CD8-positive, alpha-beta memory T cell (primary cell): ENCODE measurements at places on chromosomes 3 and 15.

GRCh38 chr3:101066711-101067129 is 73.5 kb upstream of the ABI3BP start:
- no peak for DNase-seq
- no peaks in the 10 kb centered on the region for H3K4me1 ChIP-seq
- H3K4me3 ChIP-seq, result no peak overlapping the region
- no peak overlapping the region for H3K27ac ChIP-seq

DNA sequence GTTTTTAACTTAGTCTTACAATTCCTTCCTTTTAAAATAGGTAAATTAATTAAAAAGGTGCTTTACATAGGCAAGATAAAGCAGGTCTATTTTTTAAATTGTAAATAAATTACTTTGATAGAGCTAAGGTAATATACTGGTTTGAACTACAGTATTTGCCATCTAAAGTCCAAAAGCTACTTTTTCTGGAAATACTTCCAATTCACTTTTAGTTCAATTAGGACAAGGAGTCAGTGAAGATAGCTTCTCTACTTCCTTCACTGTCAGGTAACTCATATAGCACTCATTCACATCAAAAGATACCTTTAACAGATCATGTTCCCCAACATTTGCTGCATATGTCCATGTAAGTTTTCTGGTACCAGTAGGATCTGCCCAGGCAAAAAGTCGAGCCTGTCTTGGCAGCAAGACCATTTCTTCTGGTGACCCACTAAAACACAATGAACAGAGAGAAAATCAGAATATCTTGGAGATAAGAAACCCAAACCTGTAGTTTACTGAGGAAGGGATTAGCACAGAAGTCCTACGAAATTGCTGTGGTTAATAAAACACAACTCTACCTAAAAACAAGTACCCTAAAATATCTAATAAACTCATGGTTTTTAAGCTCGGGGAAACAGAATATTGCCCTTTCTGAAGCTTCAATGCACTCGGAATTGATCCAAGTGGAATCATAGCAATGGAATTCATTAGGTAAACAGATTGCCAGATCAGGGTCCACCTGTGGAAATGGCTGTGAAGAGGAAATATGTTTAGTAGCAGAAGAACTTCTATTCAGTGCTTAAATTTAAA is 153.1 kb downstream of the VPS13C start:
- no peak overlapping the region for H3K4me3 ChIP-seq
- no peak for DNase-seq
- H3K4me1 ChIP-seq, result no peaks in the 10 kb centered on the region
- H3K27ac ChIP-seq, result no peak overlapping the region

DNA sequence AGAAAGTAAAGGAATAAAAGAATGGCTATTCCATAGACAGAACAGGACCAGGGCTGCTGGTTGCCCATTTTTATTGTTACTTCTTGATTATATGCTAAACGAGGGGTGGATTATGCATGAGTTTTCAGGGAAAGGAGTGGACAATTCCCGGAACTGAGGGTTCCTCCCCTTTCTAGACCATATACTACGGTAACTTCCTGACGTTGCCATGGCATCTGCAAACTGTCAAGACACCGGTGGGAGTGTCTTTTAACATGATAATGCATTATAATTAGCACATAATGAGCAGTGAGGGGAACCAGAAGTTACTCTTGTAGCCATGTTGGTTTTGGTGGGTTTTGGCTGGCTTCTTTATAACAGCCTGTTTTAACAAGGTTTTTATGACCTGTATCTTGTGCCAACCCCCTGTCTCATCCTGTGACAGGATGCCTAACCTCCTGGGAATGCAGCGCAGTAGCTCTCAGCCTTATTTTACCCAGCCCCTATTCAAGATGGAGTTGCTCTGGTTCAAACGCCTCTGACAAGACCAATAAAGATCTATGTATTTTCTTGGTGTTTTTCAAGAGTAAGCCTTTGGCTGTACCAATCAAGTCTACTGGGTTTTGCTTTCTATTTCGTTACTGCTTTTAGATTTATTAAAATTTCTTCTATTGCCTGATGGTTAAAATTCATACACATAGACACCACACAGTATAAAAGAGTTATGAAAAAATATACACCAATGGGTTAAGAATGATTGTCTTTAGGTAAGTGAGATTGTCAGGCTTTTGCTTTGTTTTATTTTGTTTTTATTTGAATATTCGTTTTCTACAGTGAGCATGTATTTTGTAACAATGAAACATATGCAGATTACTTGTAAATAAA is 37.4 kb upstream of the CTDSPL start:
- no peaks in the 10 kb centered on the region for H3K27me3 ChIP-seq
- no peak for DNase-seq
- no peaks in the 10 kb centered on the region for H3K36me3 ChIP-seq
- H3K27ac ChIP-seq, result no peak overlapping the region

DNA sequence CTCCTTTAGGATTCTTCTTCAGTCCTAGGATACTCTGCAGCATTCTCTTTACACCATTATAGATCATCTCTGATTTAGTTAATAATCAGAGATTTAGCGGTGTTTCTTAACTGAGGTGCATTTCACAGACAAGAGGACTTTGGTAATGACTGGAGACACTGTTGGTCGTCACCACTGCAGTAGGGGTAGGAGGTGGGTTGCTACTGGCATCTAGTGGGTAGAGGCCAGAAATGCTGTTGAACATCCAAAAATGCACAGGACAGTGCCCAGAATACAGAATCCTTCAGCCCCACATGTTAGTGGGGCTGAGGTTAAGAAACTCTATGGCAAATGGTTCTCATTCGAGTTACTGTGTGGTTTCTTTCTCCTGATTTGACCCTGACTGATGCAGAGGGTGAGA is 80.4 kb upstream of the LMCD1 start:
- DNase-seq, result no peak
- H3K27me3 ChIP-seq, result no peaks in the 10 kb centered on the region
- H3K4me3 ChIP-seq, result no peak overlapping the region
- H3K27ac ChIP-seq, result no peak overlapping the region
- no peaks in the 10 kb centered on the region for H3K36me3 ChIP-seq

DNA sequence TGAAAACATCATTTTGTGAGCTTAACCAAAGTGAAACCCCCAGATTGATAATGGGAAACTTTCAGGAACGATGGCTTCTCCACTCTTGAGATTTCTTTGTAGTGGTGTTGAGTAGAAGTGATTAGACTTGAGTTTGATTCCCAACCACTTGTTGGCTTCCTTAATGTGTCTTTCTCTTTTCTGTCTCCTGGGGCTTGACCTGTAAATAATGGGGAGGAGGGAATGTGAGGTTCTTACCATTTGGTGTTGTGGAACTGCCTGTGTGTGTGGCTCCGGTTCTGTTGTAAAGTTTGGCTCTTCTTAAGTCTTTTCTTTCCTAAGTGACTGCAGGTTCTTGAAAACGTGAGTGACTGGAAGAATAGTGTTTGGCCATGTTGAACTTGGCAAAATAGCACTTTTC is 2.7 kb downstream of the CDV3 start:
- H3K36me3 ChIP-seq, result peaks cover 31% of the 10 kb centered on the region
- DNase-seq, result no peak
- no peaks in the 10 kb centered on the region for H3K27me3 ChIP-seq
- no peak overlapping the region for H3K27ac ChIP-seq

GRCh38 chr3:109921509-109921908 is 584.2 kb upstream of the DPPA4 start:
- H3K4me3 ChIP-seq, result no peak overlapping the region
- DNase-seq, result no peak
- no peaks in the 10 kb centered on the region for H3K36me3 ChIP-seq
- no peaks in the 10 kb centered on the region for H3K4me1 ChIP-seq
- no peak overlapping the region for H3K27ac ChIP-seq

DNA sequence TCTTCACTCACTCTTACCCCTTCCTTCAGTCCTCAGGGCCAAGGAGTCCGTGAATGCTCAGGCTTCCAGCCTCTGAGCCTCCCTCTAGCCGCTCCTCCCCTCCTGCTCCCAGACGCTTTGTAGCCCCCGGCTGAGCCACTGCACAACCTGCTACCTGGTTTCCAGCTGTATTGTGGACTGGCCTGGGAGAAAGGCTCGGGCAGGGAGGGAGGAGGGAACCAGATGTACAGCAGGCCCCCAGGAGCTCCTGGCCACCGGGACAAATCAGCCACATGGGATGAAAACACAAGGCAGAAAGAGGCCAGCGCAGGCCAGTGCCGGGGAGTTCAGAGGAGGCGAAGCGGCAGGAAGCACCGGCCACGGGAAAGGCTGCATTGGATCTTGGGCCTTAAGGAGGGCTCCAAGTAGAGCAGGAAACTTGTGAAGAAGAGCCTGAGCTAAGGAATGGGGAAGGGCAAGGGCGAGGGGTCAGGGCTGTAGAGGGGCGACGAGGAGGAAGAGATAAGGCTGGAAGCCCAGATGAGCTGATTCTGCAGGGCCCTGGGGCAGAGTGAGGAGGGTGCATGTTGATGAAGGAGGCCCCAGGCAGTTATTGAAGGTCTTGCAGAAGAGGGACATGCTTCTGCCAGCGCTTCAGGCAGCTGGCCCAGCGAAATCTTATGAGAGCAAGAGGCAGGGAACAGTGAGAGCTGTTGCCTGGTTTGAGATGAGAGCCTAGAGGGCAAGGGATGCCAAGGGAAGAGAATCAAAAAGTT is 14.3 kb downstream of the CPN2 start:
- no peaks in the 10 kb centered on the region for H3K36me3 ChIP-seq
- DNase-seq, result no peak
- H3K4me1 ChIP-seq, result no peaks in the 10 kb centered on the region
- peaks cover 11% of the 10 kb centered on the region for H3K27me3 ChIP-seq

- no peaks in the 10 kb centered on the region for H3K27me3 ChIP-seq
- H3K4me3 ChIP-seq, result no peak overlapping the region
- H3K4me1 ChIP-seq, result peaks cover 8% of the 10 kb centered on the region
- H3K27ac ChIP-seq, result no peak overlapping the region
- no peaks in the 10 kb centered on the region for H3K36me3 ChIP-seq
- no peak for DNase-seq
Observed at GRCh38 chr15:51982770-51983103, 11.2 kb upstream of the LEO1 start.

- H3K36me3 ChIP-seq, result no peaks in the 10 kb centered on the region
- no peak overlapping the region for H3K27ac ChIP-seq
- H3K4me3 ChIP-seq, result no peak overlapping the region
- H3K27me3 ChIP-seq, result no peaks in the 10 kb centered on the region
Observed at GRCh38 chr3:127744875-127745274, 72.1 kb downstream of the ABTB1 start.

DNA sequence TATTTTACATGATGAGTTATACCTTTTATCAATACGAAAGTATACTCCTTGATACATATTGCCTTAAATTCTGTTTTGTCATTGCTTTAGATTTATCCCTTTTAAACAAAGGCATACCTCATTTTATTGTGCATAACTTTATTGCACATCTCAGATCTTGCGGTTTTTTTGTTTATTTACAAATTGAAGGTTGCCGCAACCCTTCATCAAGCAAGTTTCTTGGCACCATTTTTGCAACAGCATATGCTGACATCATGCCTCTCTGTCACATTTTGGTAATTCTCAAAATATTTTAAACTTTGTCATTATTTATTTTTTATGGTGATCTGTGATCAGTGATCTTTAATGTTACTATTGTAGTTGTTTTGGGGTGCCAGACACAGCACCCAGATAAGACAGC is 20.9 kb downstream of the SNRK start:
- DNase-seq, result no peak
- H3K4me1 ChIP-seq, result peaks cover 88% of the 10 kb centered on the region
- H3K27me3 ChIP-seq, result no peaks in the 10 kb centered on the region
